Neural crest cell (in vitro differentiated cells): ENCODE measurements at places on chromosomes 1 and 21. TPM values are rescaled to one million over a fixed set of nuclear protein-coding genes. Genes with fewer than 3 reads are reported as not detected.
A peak's percentile ranks its signal among the peaks of the same experiment; 100 is the strongest.

DNA sequence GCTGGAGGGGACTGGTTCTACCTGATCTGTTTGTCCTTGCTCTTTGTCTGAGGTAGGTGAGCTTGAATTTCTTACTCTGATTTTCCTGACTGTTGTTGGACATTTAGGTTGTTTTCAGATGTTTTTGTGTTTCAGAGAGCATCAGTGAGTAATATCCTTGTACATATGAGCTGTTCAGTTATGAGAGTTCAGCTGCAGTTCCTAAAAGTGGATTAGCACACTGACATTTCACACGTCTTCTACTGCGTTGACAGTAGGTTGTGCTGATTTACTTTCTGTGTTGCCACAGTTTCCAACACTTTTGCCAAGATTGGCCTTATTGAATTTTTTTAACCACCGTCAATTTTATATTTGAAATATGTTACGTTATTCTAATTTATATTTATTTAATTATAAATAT, 27.7 kb downstream of the CXADR start:
- peaks cover 9% of the 10 kb centered on the region for H3K36me3 ChIP-seq
- no peaks in the 10 kb centered on the region for H3K27me3 ChIP-seq

DNA sequence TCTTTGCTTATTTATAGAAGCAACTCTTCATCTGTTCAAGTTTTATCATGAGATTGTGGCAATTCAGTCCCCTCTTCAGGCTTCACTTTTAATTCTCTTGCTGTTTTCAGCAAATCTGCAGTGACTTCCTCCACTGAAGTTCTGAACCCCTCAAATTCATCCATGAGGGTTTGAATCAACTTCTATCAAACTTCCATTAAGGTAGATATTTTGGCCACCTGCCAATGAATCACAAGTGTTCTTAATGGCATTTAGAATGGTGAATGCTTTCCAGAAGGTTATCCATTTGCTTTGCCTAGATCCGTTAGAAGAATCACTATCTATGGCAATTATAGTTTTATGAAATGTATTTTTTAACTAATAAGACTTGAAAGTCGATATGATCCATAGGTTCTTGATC, 946.7 kb upstream of the B3GALT2 start:
- H3K4me3 ChIP-seq, result no peak overlapping the region
- H3K4me1 ChIP-seq, result no peaks in the 10 kb centered on the region
- DNase-seq, result no peak
- no peak overlapping the region for H3K27ac ChIP-seq
- H3K27me3 ChIP-seq, result no peaks in the 10 kb centered on the region

GRCh38 chr1:9653491-9654050, 2.0 kb downstream of the PIK3CD start:
- no peak for DNase-seq
- H3K4me3 ChIP-seq, result peak overlapping the region; percentile 65
- H3K36me3 ChIP-seq, result no peaks in the 10 kb centered on the region
- peaks cover 8% of the 10 kb centered on the region for H3K4me1 ChIP-seq

DNA sequence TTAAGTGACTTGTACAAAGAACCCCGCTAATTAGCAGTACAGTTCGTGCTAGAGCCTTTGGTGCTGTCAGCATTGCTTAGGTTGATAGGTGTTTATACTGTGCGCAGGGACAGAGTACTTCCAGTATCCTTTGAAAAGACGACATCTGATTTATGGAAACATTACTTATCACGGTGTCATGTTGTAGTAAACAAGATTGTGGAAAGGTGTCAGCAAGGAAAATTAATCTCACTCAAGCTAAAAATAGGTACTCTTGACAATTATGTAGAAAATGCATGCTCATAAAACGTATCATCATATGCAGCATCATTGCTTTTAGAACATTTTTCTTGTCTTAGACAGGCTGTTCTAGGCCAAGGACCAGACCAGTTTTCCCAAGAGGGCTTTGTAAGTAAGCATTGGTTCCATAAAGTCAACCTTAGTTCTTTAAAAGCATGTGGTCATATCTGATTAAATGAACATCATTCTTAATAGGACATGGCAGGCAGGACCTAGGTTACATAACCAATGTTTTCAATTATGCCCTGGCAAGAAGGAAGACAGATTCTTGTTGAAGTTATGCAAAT, 33.0 kb downstream of the SH3BGR start:
- H3K27me3 ChIP-seq, result no peaks in the 10 kb centered on the region
- H3K4me1 ChIP-seq, result no peaks in the 10 kb centered on the region
- no peak for DNase-seq
- H3K4me3 ChIP-seq, result no peak overlapping the region
- no peak overlapping the region for H3K27ac ChIP-seq

- H3K4me1 ChIP-seq, result no peaks in the 10 kb centered on the region
- H3K36me3 ChIP-seq, result no peaks in the 10 kb centered on the region
- H3K4me3 ChIP-seq, result no peak overlapping the region
- no peak for DNase-seq
Measured at GRCh38 chr1:168742994-168743650, 14.1 kb upstream of the DPT start.

- H3K4me1 ChIP-seq, result peaks cover 17% of the 10 kb centered on the region
- H3K36me3 ChIP-seq, result no peaks in the 10 kb centered on the region
- no peak overlapping the region for H3K27ac ChIP-seq
- no peak for DNase-seq
- H3K27me3 ChIP-seq, result peaks cover 7% of the 10 kb centered on the region
Measured at GRCh38 chr1:150477320-150477719, 9.9 kb upstream of the TARS2 start.

DNA sequence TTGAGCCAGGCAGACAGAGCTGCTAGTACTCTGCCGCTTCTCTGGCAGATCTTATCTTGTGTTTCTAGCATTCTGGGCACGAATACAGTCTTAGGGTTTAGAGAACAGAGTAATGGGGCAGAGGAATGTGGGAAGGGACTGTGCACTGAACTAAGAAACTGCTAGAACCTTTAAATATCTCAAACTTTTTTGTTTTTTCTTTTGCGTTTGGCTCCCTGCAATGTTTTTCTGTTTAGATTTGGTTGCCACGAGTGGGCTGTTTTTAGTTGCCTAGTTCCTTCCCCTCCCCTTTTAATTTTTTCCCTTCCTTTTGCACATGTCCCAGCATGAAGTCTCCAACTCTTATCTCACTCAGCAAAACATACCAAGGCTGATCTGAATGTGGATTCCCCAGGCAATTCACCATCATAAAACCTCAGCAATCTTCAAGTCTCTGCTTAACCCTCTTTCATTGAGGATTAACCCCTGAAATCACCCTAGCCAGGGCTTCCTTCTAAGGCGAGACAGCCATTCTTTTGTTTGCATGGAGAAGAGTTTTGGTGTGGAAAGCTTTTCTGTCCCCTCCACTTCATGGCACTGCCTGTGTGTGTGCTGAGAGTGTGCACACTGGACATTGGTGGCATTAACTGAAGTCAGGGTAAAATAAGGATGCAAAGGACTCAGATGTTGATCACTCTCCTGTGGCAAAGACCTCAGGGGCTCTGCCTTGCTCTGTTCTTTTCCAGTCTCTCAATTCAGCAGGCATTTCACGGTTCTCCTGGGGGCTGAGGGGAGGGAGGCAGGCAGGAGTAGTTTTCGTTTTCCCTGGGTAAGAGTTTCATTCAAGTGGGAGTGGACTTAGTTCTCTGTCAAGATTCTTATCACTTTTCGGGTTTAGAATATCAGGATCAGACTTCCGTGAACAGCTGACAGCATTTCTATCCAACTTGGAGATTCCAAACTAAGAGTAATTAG, 2.8 kb upstream of the ATF3 start:
- no peaks in the 10 kb centered on the region for H3K36me3 ChIP-seq
- H3K27me3 ChIP-seq, result peaks cover 94% of the 10 kb centered on the region
- H3K27ac ChIP-seq, result no peak overlapping the region
- DNase-seq, result no peak

DNA sequence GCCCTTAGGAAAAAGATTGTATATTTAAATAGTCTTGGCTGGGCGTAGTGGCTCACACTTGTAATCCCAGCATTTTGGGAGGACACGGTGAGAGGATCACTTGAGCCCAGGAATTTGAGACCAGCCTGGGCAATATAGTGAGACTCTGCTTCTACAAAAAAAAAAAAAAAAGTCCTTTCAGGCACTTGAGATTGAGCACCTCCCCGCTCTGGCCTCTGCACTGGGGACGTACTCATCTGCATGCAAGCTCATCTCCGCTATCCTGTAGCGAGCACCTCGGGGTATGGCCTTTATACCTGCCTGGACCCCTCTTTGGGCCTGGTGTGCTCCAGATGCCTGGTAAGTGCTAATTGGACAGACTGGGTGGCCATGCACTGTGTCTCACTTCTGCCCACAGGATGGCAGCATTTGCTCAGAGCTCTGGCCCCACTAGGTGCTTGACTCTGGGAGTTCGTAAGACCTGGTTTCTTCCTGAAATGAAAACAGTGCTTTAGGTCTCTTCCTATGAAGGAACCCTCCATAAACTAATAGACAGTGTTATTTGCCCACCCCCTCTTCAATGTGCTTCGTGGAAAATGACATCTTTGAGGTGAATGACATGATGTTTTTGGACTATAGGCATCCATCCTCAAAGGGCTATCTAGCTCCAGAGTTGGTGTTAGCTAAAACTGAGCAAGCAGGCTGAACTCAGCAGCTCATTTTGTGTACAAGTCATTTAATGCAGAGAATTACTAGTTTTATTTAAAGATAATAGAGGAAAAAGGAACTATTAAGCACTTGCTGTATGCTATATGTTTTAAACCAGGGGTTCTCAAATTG, 61.7 kb upstream of the ADAR start:
- H3K4me1 ChIP-seq, result peaks cover 6% of the 10 kb centered on the region
- DNase-seq, result peak; percentile 57
- H3K27me3 ChIP-seq, result peaks cover 2% of the 10 kb centered on the region
- H3K27ac ChIP-seq, result peak overlapping the region; percentile 27

DNA sequence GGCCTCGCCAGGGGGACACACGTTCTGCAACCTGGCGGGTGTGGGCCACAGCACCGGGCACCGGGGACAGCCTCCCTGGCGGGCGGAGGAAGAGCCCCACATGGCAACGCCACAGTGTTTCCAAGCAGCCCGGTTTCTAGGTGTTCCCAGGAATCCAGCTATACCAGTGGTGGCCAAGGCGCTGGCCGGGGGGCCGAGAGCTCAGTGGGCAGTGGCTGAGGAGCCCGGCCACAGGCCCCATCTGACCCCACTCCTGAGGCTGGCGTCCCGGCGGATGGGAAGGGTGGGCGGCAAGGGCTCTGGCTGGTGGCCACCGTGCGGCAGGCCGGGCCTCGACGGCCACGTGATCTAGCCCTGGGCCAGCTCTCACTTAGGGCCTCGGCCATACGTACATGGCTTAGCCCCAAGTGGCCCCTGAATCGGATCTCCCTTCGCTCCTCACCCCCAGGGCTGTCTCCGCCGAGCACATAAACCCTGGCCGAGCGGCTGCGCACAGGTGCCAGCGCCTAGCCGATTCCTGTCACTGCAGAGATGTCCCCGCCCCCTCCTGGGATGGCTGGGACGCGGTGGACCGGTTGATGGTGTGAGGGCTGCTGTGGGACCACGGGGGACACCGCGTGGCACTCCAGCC, 68.7 kb downstream of the MORN1 start:
- H3K4me3 ChIP-seq, result no peak overlapping the region
- peaks cover 21% of the 10 kb centered on the region for H3K27me3 ChIP-seq
- H3K4me1 ChIP-seq, result peaks cover 6% of the 10 kb centered on the region
- H3K27ac ChIP-seq, result no peak overlapping the region
- no peak for DNase-seq

DNA sequence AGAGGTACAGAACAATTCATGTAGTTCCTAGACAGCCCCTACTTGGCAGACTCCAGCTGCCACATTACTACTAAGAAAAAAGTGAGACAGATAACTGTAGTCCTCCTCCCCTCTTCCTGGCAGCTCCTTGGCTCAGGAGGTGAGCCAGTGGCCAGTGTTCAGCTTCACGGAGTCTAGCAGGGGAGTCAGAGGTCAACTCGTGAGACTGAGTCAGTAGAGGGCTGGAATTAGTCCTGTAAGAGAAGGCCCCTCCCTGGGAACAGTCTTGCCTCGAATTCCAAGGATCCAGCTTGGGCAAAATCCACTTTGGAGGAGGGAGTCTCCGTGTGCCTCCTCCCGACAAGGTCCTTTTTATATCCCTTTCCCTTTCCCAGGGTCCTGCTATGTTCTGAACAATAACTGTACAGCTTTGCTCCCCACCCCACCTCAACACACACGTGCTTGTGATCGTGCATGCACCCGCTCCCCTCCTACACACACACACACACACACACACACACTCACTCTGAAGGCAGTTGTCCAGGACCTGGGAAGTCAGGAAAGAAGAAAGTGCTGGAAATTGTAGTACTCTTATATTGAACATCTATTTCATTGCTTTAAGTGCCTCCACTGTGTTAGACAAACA, 22.5 kb upstream of the SLC27A3 start:
- H3K4me3 ChIP-seq, result no peak overlapping the region
- peak overlapping the region; percentile 60 for H3K27ac ChIP-seq
- DNase-seq, result no peak
- peaks cover 22% of the 10 kb centered on the region for H3K36me3 ChIP-seq
- peaks cover 3% of the 10 kb centered on the region for H3K4me1 ChIP-seq

DNA sequence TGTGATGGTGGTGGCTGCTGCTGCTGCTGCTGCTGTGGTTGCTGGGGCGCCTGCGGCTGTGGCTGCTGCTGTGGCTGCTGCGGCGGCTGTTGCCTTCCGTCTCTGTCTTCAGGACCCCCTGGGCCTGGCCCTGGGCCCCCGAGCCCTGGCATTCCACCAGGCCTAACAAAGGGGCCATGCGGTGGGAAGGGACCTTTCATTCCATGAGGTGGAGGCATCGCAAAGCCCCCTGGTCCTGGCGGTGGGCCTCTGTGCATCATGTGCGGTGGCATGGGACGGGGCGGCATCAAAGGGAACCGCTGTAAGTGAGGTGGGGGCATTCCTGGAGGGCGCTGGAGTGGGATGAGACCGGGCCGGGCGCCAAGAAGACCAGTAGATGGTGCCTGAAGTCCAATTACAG, 12.4 kb downstream of the SOD1 start:
- H3K27ac ChIP-seq, result no peak overlapping the region
- no peak overlapping the region for H3K4me3 ChIP-seq
- peaks cover 8% of the 10 kb centered on the region for H3K36me3 ChIP-seq

DNA sequence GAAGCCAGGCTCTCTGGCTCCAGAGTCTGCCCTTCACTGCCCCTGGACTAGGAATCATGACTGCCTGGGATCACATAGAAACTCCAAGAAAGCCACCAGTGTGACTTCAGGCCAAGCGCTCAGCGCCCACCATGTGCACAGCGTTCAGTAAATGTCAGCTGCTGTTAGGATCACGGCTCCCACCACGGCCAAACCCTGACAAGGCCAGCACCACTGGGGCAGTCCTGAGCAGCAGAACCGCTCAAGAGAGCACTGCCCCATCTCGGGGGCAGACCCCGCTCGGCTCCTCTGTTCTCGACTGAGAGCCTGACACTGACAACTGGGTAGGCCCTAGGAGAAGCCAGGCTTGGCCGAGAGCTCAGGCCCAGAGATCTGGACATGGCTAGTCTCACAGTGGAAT, 10.0 kb downstream of the CAPZB start:
- H3K4me1 ChIP-seq, result peaks cover 29% of the 10 kb centered on the region
- H3K27ac ChIP-seq, result no peak overlapping the region
- H3K36me3 ChIP-seq, result peaks cover 2% of the 10 kb centered on the region
- no peaks in the 10 kb centered on the region for H3K27me3 ChIP-seq
- H3K4me3 ChIP-seq, result no peak overlapping the region

GRCh38 chr1:98201666-98202081, 280.8 kb upstream of the DPYD start:
- H3K4me1 ChIP-seq, result peaks cover 15% of the 10 kb centered on the region
- no peak for DNase-seq
- H3K36me3 ChIP-seq, result no peaks in the 10 kb centered on the region
- H3K4me3 ChIP-seq, result no peak overlapping the region
- H3K27me3 ChIP-seq, result no peaks in the 10 kb centered on the region

The EPS15 gene
- total RNA-seq, result 41.3 and 41.6 TPM in 2 replicates

The TDRD10 gene
- not detected in 2 replicates for total RNA-seq

The NECTIN4 gene
- not detected in 2 replicates for total RNA-seq

The DNALI1 gene
- total RNA-seq, result 28.6 and 30.6 TPM in 2 replicates

The AMY2A gene
- not detected in 2 replicates for total RNA-seq

The SAMSN1 gene
- total RNA-seq, result not detected in 2 replicates

The FNDC5 gene
- total RNA-seq, result 26.8 and 28.7 TPM in 2 replicates

The NEGR1 gene
- total RNA-seq, result 0.58 and 1.1 TPM in 2 replicates

The CFAP410 gene
- total RNA-seq, result 23.9 and 24.6 TPM in 2 replicates

The RHD gene
- 0.07 TPM in 1 of 2 replicates, not detected in the other for total RNA-seq

The ZSWIM5 gene
- total RNA-seq, result 13.1 and 13.2 TPM in 2 replicates
